ENCODE measurements at places on chromosomes 5 and 9.

GRCh38 chr9:1028501-1029190 lies 21.5 kb upstream of the DMRT2 start:
- DNase-seq: no peak

GRCh38 chr9:90611568-90611967 lies 31.1 kb downstream of the DIRAS2 start:
- no peak for DNase-seq

GRCh38 chr9:11233696-11234095 lies 620.9 kb upstream of the PTPRD start:
- no peak for DNase-seq

DNA sequence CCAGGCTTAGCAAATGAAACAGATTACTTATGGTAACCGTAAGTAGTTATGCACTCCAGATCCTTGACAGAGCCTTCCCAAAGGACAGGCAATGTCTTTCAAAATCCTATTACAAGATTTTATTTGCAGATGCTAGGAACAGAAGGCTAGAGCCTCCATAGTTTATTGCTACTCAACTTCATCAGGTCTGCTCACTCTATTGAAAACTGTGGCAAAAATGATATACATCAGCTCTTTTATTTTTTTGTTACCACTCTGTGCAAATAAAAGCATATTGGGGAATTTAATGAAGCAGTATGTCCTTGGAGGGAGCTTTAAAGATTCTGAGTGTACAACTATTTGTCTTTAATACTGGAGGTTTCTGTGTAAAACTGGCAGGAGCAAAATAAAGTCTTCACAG lies 46.5 kb downstream of the SLC44A1 start:
- DNase-seq: no peak

DNA sequence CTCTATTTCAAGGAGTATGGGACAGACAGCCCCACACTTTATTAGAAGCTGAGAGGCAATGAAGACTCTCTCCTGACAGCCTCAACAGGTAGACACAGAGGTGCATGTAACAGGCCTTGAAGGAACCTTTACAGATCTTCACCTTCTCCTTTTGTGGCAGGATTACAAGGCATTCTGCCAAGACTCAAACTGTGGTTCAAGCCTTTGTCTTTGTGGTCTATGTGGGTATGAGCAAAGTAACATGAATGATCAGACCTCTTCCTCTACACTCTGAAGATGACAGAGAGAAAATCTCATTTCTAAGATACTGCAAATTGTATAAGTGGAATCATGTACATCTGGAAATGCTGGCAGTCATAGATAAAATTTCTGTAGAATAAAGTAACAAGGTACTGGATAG lies 346.9 kb downstream of the CDH9 start:
- DNase-seq: no peak

- no peak for DNase-seq
Observed at GRCh38 chr5:120901199-120901598, 437.1 kb downstream of the PRR16 start.

GRCh38 chr5:132530946-132531345 lies 12.4 kb downstream of the IL5 start:
- no peak for DNase-seq

GRCh38 chr9:88406051-88406450 lies 17.8 kb downstream of the SPIN1 start:
- no peak for DNase-seq

- no peak for DNase-seq
Observed at GRCh38 chr5:115179394-115180164, 9.9 kb upstream of the TRIM36 start.

GRCh38 chr5:167920589-167920988 lies 370.9 kb upstream of the WWC1 start:
- no peak for DNase-seq

DNA sequence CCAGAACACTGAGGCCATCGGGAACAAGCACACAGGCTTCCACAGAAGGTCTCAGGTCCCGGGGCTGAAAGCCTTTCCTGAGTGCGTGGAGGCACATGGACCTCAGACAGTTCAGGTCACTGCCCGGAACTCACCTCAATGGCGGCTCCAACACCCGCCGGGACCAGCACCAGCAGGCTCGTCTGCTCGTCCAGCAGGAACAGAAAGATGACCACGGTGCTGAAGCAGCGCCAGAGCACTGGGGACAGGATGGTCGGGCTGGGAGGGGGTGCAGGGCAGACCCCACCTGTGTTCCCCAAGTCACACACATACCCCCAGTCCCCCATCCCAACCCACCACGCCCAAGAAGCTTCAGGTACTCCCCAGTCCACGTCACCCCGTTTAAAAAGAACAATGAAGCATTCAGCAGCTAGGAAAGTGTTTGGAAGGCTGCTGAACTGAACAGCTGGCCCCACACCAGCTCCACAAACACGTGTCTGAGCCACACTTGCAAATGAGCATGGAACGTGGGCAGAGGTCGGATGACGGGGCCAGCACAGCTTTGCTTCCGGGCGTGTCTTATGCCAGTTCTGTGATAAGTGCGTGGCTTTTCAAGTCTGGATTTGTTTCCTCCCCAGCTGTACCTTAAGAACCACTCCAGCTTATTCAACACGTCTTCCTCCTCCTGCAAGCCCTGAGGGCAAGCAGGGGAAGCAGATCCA lies 14.6 kb downstream of the CLPTM1L start:
- no peak for DNase-seq

- no peak for DNase-seq
Observed at GRCh38 chr9:96420468-96421219, 2.5 kb upstream of the ZNF367 start.

DNA sequence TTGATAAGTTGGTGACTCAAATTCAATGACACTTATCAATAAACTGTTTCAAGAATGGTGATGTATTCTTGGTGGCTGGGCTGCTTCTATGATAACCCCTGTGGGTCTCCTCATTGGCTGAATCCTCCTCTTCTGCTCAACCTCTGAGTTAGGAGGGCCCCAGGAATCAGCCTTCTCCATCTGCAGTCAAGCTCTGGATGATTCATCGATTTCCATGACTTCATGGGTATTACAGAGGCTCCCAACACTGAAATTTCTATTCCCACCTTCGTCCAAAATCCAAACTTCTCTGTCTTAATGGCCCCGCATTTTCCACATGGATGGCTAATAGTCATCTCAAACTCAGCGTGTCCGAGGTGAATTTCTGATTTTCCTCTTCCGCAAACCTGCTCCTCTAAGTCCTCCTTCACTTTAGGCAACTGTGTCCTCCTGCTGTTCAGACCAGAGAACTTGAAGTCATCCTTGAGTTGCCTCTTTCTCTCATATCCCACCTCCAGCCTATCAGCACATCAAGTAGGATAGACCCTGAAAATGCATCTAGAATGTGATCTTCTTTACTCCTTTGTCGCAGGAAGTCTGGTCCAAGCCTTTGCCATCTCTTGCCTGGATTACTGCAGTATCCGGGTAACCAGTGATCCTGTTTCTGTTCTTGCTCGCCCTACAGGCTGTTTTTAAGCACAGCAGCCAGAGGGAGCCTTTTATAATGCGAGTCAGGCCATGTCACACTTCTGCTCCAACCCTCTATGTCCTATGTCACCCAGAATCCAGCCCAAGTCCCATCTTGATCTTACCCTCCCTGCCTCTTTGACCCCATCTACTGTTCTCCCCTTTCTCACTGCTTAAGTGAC lies 41.4 kb upstream of the IL7R start:
- DNase-seq: no peak

GRCh38 chr9:38367898-38368297 lies 24.6 kb upstream of the ALDH1B1 start:
- no peak for DNase-seq

DNA sequence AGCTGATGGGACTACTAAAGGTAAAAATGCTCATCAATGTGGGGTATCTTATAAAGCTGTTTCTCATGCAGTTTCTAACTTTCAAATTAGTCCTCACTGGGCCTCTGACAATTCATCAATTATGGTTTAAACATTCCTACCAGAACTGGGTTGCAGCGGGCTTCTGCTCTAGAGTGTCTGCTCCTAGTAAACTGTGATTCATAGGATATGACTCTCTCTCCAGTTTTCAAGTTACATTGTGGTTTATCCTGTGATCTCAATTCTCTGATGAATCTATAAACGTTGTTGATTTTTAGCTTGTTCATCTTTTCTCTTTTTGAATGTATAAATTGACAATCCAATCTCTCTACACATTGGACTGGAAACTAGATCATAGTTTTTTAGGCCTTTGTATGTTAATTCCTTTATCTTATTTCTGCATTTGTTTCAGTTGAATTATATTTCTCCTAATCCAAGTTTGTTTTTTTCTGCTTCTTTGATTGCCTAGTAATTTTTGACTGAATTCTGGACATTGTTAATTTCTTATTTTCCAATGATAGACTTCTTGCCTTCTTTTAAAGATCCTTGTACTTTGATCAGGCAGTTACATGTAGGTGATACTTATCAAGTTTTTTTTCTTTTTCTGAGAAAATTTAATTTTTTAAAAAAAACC lies 822.6 kb downstream of the TLE1 start:
- no peak for DNase-seq

GRCh38 chr5:13659391-13659790 lies 285.1 kb downstream of the DNAH5 start:
- no peak for DNase-seq

- no peak for DNase-seq
Observed at GRCh38 chr5:104347119-104347708, 784.6 kb upstream of the NUDT12 start.

- no peak for DNase-seq
Observed at GRCh38 chr5:38226091-38226490, 32.3 kb upstream of the EGFLAM start.

- DNase-seq: no peak
Observed at GRCh38 chr5:136190904-136191303, 2.1 kb downstream of the SMIM32 start.

- DNase-seq: no peak
Observed at GRCh38 chr5:135423146-135423845, 23.9 kb downstream of the DCANP1 start.

GRCh38 chr5:84382363-84383295 lies 2.1 kb downstream of the EDIL3 start:
- no peak for DNase-seq

- no peak for DNase-seq
Observed at GRCh38 chr5:119484884-119485283, 32.6 kb downstream of the HSD17B4 start.

GRCh38 chr9:10130061-10130675 lies 482.6 kb downstream of the PTPRD start:
- no peak for DNase-seq

DNA sequence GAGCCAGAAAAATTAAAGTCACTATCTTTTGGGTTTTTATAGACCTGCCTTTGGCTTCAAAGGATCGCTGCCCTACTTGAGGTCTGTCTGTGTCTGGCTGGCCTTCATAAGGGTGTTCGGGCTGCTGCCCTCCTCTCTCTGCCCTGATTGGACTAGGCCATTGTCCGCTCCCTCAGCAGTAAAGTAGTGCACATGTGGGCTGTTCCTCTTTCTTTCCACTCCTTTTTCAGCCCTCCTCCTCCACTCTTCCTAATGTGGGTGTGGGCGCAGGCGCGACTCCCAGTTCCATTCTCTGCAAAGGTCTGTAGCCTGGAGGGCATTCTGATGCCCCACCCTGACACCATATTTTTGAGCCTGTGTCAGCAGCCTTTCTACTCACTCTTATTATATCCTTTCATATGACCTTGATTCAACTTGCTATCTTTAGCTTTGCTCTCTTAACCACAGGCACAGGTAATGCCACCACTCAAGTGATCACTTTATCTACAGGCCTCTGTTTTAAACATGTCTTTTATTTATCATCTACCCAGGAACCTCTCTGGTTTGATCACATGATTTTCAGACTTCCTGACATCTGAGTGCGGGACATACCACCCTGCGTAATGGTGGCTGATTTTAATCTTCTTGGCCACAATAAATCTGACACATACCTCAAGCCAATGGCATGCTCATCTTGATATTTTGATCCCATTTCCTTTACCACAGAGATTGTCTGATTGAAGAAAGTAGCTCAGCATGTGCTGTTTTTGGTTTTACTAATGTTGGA lies 144.5 kb downstream of the AOPEP start:
- no peak for DNase-seq

DNA sequence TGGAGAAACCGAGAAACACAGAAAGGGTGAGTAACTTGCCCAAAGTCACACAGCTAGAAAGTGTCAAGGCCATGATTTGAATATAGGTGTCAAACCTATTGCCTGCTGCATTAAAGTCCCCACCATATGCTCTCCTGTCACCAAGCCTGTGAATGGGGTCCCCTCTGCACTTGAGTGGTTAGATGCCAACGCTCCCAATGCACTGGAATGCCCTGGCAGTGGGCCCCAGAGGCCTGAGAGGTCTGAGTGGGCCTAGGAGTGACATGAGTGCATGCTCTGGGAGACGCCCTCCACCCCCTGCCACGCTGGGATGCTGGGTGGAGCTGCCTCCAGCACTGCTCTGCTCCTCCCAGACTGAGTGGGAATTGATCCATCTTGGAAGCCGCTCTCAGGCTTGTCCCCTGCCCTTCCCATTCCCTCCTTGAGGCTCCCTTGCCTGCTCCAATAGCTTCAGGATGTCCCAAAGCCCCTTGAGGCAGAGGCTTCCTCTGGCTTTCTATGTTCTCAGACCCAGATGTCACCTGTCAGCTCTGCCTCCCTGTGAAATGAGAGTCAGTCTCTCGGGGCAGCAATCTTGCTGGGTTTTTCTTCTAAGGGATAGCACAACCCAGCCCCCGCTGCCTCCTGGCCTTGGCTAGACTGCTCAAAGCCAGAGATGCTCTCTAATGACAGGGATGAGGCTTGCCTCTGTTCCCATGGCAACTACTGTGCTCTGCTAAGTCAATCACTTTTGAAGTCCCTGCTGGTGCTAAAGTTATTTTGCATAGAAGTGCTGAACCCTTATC lies 6.6 kb upstream of the ARSI start:
- DNase-seq: no peak

DNA sequence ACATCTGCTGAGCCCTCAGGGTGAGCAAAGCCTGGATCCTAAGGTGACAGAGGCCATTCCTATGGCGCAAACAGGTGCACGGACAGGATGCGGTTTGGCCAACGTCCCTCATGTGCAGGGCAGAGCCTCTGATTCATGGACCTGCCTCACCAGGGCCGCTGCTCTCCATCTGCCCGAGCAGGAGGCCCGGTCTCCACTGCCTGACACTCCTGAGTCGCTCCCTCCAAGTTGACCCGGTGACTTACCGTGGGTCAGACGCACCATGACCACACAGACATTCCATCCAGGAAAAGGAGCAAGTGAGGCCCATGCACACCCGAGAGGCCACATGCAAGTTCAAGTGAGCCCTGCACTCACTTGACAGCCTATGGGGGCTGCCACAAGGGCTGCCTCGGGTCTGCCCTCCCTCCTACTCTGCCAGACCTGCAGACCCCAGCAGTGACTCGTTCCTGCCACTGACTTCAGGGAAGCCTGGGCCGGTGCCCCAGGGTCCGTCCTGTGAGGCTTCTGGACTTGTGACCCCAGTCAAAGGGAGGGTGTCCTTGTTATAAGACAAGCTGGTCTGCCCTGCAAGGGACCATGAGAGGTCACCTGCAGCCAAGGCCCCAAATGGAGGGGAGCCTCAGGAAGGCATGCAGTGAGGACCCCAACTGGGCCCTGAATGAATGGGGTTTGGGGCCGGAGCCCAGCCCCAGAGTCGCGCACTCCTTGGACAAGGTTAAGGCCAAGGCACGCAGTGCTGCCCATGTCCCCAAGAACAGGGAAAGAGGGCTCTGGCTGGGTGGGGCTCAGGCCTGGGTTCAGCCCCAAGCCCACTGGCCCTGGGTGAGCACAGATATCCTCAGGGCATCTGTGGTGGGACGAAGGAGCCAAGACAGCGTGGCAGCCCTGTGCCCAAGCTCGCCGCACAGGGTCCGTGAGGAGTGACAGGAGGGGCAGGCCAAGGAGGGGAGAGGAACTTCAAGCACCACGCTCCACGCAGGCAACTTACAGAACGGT lies 10.1 kb downstream of the BRD3OS start:
- DNase-seq: no peak
